ENCODE measurements at places on chromosomes 7 and 10.

GRCh38 chr7:17771901-17772408 is 168.3 kb downstream of the SNX13 start:
- DNase-seq: no peak

DNA sequence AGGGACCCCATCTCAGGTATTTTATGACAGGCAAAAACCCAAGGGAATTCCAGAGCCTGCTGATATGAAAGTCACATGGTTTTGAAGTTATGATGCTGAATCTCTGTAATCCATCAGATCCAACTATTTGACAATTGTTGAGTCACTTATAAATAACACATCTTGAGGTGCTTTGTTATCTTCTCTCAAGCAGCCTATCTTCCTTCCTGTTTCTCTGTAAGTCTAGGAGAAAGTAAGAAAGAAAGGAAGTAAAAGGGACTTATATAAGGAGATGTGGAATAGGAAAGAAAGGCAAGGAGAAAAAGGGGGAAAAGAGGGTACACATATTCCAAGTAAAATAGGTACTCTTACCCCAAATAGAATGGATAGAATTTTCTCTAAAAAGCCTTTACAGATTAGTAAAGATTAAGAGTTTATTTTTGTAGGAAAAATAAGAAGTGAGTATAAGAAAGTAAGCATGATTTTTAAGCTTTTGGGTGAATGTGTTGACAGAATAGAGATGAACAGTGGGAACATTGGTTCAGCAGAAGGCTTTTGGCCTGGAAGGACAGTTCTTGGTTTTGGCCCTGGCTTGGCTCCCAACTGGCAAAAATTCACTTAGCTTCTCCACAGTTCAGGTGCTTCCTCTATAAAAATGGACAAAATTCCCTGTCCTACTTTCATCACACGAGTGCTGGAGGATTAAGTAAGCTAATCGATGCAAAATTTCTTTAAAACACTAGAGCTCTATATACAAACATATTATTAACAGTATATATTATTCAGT is 39.6 kb upstream of the ANK3 start:
- no peak for DNase-seq

DNA sequence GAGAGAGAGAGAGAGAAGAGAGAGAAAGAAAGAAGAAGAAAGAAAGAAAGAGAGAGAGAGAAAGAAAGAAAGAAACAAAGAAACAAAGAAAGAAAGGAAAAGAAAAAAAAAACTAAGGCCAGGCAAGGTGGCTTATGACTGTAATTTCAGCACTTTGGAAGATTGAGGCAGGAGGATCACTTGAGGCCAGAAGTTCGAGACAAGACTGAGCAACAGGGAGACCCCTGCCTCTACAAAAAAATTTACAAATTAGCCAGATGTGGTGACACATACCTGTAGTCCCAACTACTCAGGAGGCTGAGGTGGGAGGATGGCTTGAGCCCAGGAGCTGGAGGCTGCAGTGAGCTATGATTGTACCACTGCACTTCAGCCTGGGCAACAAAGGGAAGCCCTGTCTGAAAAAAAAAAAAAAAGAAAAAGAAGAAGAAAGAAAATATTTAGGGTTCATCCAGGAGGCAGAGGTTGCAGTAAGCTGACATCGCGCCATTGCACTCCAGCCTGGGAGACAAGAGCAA is 2.8 kb downstream of the SERPINE1 start:
- no peak for DNase-seq

DNA sequence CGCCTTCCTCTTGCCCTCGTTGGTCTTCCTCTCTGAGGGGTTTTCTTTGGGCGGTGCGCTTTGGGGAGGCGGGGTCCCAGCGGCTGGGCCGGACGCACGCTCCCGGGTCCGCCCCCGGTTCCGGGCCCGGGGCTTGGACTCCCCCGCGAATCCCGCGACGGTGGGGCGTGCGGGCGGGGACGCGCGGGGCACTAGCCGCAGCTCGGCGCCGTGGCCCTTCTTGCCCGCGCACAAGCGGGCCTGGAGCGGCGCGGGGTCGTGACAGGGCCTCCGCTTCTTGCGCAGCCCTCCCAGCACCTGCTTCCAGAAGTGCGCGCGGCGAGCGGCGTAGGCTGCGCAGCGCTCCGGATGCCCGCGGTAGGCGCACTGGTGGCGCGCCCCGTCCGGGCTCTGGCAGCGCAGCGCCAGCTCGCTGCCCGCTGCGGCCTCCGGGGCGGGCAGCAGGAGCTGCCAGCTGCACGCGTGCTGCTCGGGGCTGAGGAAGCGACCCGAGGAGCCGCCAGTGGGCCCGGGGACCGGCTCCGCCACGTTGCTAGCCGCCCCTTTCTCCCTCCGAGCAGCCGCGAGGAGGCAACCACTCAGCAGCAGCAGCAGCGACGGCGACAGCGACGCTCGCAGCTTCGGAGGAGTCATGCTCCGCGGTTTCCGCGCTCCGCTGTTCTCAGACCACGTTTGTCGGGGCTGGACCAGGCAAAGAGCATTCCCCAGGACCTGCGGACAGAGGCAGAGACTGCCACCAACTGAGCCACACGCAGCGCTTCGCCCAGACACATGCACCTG is 759 bp downstream of the FGFBP3 start:
- peak; percentile 49 for DNase-seq

GRCh38 chr10:620417-620816 is 69.1 kb downstream of the DIP2C start:
- DNase-seq: no peak

- DNase-seq: no peak
Measured at GRCh38 chr10:104038537-104038936, 47.1 kb downstream of the COL17A1 start.

DNA sequence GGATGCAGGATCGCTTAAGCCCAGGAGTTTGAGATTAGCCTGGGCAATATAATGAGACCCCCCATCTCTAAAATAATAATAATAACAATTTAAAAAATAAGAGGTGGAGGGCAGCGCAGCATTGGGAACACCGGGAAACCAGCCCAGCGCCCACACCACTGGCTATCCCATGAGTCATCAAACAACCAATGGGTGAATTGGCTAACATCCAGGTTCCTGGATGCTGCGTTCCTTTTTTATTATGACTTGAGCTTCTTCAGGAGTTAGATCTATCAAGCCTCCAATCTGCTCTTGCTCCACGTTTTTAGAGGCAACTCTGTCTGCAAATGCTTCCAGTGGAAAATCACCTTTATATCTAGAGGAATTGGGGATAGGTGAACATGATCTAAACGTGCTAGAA is 10.0 kb upstream of the LRRC4 start:
- DNase-seq: no peak

DNA sequence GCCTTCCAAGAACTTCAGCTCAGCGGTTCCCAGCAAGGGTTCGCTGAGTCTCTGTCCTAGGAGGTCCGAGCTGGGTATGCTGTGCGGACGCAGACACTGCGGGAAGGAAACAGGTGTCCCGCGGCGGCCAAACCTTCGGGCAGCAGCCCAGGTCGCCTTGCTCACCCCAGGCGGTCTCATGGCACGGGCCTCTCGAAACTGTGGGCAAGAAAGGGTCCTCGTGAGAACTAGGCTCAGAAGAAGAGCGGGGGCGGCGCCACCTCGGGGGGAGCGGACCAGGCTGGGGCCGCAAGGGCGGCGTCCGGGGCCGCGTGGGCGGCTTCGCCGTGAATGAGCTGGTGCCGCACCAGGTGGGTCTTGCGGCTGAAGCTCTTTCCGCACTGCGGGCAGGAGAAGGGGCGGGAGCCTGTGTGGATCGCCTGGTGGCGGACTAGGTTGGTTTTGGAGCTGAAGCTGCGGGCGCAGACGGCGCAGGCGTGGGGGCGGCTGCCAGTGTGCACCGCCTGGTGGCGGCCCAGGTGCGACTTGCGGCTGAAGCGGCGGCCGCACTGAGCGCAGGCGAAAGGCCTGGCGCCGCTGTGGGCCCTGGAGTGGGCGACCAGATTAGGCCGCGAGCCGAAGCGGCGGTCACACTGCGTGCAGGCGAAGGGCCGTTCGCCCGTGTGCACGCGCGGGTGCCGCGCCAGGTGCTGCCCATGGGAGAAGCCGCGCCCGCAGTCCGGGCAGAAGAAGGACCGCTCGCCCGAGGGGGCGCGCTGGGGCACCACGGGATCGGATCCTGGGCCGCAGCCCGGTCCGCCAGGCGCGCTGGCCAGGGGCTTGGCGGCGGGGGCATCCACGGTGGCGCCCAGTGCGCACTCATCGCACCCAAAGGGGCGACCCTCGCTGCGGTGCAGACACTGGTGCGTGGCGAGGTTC is 8.6 kb downstream of the ZNF467 start:
- DNase-seq: no peak

DNA sequence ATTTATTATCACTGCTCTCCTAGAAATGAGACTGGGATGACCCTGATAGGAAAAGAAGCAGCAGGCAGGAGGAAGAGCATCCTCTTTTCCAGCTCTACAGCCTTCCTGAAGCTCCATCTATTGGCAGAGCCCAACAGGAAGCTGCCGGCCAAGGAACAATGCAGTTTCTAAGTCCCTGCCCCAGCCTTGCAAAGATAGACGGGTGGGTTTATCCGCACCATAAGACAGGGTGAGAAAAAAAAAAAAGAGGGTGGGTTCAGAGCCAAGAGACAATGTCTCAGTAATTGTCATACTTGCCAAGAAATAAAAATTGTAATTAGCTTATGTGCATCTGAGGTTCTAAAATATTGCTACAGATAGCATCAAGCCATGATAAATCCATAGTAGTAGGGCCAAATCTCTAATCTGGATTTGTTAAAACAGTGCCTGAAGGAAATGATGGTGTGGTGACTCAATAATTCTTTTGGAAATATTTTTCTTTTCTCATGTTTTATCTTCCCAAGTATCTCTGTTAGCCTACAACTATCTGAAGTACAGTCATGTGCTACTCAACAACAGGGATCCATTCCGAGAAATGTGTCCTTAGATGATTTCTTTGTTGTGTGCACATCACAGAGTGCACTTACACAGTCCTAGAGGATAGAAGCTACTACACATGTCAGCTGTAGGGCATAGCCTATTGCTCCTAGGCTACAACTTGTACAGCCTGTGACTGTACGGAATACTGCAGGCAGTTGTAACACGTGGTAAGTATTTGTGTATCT is 242.9 kb upstream of the CXCL12 start:
- no peak for DNase-seq

- no peak for DNase-seq
Measured at GRCh38 chr10:110002801-110003523, 4.8 kb upstream of the ADD3 start.

DNA sequence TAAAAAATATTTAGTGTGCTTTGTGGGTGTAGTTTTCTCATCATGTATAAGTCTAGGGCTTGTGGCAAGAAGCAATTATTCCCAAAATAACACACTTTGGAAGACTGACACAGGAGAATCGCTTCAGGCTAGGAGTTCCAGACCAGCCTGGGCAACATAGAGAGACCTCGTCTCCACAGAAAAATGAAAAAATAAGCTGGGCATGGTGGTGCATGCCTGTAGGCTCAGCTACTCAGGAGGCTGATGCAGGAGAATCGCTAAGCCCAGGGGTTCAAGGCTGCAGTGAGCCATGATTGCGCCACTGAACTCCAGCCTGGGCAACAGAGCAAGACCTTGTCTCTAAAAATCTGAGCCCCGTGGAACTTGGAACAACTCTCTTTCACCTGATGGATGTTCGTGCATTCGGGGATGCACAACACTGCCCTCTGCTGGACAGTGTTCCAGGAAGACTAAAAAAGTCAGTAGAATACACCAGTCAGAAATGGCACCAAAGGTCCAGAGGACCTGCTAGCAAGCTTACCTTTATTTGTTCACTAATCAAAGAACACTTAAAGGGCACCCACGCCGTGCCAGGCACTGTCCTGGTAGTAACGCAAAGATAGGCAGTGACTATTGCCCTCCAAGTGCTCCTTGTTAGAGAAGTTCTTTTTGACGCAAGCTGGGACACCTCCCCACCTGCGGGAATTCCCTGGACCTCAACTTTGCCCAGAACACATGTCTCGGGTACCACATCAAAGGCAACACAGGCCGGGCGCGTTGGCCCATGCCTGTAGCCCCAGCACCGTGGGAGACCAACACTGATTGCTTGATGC is 81.9 kb upstream of the CALN1 start:
- DNase-seq: peak; percentile 14

DNA sequence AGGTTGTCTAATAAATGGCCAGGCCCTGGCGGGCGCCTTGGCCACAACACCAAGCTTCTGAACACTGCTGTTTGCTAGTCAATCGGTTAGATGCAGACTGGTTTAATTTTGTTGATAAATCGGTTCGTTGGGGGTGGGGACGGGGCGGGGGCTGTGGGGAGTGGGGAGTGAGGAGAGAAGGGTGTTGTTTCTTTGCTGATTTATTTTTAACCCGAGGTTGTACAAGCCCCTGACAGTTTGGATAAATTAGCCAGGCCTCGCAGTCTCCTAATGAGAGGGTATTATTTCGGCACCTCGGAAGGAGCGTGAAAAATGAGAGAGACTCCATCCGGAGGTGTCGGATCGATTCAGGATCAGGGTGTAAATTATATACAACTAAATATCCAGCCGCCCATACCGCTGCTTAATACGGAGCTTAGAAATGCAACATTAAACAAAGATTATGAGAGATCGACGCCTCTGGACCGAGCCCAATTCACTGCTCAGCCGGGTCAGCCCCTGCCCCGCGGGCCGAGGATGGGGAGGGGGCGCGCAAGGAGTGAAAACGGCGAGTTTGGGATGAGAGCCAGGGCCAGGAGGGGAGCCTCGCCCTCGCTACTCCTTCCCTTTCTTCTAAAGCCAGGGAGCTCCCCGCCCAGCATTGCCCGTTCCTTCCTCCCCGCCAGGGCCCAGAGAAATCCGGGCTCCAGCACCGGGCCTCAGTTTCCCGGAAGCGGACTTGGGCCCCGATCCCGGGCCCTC is 8.0 kb downstream of the UNCX start:
- no peak for DNase-seq

DNA sequence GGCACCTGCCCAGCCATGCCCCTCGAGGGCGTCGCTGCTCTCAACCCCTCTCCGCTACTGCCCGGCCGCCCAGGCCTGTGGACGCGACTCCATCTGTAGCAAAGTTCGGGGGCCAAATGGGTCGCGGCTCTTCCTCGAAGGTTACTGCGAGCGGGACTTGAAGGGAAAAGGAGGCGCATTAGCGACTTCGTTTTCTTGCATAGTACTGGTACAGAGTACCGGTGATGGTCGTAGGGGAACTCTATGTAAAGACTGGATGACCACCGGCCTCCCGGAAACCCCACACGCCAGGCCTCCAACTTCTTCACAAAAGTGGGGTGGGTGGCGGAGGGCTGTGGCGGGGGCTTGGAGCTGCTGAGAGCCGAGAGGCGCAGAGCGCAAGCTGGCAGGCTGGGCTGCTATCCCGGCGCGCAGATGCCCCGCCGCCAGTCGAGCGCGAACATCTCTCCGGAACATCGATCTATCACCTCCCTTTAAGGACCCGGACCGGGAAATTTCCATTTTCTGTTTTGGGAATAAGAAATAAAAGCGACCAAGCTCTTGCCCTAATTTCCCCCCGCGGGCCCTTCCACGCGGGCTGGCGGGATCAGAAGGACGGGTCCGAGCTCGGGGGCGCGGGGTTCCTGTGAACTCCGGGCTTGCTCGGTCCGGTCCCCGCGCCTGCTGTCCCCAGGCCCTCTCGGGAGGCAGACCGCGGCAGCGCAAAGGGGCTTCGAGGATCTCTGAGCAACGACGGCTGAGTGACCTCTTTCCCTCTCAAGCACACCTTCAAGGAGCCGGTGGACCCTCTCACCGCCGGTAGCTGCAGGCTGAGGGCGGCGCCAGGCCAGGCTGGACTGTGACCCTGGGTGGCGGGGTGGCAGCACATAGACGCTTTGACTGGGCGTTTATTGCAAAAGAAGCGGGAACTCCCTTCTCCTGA is 12.2 kb upstream of the FEZF1 start:
- no peak for DNase-seq

- DNase-seq: no peak
Measured at GRCh38 chr10:109215291-109216075, 707.8 kb downstream of the XPNPEP1 start.

GRCh38 chr7:121796381-121796780 is 76.6 kb upstream of the PTPRZ1 start:
- DNase-seq: no peak

- no peak for DNase-seq
Measured at GRCh38 chr10:91602449-91602848, 30.4 kb downstream of the PPP1R3C start.

GRCh38 chr7:47786557-47787248 is 161.6 kb downstream of the PKD1L1 start:
- no peak for DNase-seq
